ENCODE measurements at places on chromosomes 3 and 15.

DNA sequence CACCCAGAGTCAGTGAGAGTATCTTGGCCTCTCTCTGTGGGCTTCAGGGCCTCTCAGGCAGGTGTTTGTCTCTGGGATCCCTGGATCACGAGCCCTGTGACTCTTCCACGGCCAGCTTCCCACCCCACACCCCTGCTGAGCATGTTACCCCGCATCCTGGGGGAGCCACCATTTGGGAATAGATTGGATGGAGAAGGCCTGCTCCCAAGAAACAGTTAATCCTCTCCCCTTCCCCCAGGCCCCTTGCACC lies 15.5 kb upstream of the SRP14 start:
- DNase-seq: no peak

DNA sequence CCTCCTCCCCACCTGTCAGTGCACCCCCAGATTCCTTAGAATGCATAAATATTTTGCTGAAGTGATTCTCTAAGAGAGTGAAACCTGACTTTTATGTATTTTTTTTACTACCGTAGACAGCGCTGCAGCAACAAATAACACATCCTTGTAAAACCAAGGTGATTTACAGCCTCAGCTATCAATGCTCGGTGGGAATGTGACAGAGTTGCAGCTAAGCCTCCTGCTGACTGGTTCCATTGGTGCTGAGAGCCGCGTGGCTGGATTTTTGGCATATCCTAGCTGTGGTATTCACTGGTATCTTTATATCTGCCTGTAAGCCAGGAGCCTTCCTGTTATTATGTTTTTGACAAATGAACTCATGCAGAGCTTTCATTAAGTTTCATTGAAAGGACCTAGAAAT lies 11.0 kb downstream of the FGD5 start:
- DNase-seq: no peak

DNA sequence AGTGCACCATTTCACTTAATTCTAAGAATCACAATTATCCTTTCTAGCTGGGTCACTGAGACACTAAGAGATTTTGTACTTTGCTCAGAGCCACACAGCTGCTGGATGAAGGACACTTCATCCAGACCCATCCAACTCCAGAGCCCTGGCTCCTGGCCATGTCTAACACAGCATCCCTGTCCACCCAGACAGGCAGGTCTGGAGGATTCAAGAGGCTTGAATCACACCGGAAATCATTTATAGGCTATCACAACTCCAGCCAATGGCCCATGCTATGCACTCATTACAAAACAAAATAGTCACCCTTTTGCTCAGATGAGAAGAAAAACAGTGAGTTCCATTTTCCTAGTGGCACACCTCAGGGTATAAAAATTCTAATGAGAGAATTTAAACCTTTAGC lies 198.2 kb upstream of the LMCD1 start:
- no peak for DNase-seq

GRCh38 chr3:13404626-13405452 lies 15.3 kb downstream of the NUP210 start:
- DNase-seq: no peak

GRCh38 chr3:14170531-14171159 lies 7.8 kb downstream of the XPC start:
- no peak for DNase-seq

- no peak for DNase-seq
Observed at GRCh38 chr3:71972031-71972430, 187.1 kb upstream of the PROK2 start.

- DNase-seq: peak; percentile 67
Observed at GRCh38 chr3:3170998-3171397, 8.5 kb downstream of the CRBN start.

DNA sequence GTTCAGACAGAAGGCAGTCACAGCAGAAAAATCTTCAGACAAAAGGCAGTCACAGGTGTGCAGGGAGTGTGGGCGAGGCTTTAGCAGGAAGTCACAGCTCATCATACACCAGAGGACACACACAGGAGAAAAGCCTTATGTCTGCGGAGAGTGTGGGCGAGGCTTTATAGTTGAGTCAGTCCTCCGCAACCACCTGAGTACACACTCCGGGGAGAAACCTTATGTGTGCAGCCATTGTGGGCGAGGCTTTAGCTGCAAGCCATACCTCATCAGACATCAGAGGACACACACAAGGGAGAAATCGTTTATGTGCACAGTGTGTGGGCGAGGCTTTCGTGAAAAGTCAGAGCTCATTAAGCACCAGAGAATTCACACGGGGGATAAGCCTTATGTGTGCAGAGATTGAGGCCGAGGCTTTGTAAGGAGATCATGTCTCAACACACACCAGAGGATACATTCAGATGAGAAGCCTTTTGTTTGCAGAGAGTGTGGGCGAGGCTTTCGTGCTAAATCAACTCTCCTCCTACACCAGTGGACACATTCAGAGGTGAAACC lies 27.6 kb downstream of the ZNF589 start:
- peak; percentile 77 for DNase-seq

GRCh38 chr15:71290881-71291635 lies 175.8 kb downstream of the THSD4 start:
- no peak for DNase-seq

DNA sequence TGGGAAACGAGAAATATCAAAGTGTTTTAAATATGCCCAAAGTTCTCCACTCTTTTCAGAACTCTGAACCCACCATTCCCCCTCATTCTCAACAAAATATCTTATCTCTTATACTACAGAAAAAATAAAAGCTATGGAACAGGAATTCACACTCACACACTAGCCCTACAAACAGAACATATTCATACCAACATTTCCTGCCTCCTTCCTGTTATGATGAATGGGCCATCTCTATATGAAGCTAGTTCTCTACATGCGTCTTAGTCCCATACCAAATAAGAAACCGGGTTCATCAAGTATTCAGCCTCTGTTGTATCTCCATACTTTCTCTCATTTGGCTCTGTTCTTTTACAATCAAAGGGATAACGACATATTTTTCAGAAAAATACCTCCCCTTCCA lies 72.6 kb downstream of the PLSCR2 start:
- DNase-seq: no peak

DNA sequence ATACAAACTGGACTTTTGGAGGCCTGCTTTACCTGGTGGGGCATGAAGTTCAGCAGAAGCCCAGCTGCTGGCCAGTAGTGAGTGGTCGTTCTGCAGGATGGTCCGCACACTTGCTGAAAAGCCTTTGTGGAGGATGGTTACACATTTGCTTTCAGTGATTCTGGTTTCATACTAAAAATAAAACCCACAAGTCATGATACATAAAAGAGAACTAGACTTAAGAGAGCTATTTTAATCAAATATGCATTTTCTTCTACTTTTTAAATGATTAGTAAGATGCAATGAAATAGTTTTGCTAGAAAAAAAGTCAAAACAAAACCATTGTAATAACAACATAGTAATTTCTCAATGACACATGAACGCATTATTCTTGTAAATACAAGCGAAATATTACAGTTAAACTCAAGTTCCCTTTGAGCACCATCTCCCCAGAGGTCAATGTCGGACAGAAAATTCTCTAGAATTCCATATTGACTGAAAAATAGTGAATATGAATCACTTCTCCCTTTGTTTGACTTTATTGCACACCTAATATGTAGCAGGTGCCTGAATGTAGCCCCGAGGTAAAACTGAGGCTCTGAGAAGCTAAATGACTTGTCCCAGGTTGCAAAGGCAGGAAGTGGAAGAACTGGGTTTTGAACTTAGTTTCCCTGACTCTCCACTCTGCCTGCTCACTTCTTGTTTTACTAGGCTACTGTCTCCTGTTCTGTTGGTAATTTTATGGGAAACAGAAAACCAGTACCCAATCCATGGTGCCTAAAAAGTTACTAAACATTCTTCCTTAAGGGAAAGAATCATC lies 8.3 kb downstream of the IL5RA start:
- no peak for DNase-seq

DNA sequence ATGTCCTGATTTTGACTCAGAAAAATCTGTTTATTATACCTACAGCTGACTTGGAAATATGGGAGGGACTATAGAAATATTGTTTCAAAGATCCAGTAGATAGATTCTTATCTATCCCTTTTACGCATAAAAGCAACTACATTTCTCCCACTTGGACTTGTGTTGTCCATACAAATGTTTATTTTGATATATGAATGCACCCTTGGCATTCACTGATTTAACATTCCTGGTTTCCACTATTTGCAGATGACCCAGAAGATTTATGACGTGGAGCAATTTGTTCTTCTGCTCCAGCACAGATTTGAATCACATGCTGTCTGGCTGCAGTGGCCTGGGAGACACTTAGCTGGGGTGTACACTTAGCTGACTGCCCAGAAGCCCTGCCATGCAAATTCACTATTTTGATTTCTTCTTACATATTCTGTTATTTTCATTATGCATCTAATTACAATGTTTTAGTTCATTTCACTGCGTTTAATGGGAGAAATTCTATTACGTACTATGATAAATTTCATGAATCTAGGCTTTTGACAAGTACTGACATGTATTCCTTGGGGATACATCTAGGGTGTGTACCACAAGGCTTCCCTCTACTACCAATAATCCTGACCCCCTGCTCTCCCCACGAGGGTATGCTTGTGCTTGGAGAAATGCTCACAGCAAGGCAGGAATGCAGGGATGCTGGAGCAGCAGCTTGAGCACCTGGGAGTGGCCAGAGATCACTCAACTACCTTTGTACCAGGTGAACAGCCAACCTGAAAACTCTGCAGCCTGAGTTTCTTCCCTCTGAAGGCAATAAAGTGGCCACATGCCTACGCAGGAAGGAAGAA lies 223.6 kb upstream of the TBL1XR1 start:
- no peak for DNase-seq

- DNase-seq: no peak
Observed at GRCh38 chr3:101720851-101721840, 3.3 kb upstream of the CEP97 start.

- DNase-seq: no peak
Observed at GRCh38 chr3:25589783-25590258, 74.9 kb downstream of the TOP2B start.

GRCh38 chr3:187288131-187288854 lies 3.2 kb downstream of the MASP1 start:
- no peak for DNase-seq

GRCh38 chr3:108849075-108849474 lies 26.5 kb downstream of the TRAT1 start:
- DNase-seq: no peak

GRCh38 chr3:18866899-18867298 lies 281.4 kb upstream of the KCNH8 start:
- no peak for DNase-seq

GRCh38 chr3:18649666-18650363 lies 224.7 kb upstream of the SATB1 start:
- DNase-seq: peak; percentile 29

- no peak for DNase-seq
Observed at GRCh38 chr3:28745916-28746617, 397.4 kb upstream of the AZI2 start.

- no peak for DNase-seq
Observed at GRCh38 chr3:37852097-37852496, 9.6 kb upstream of the CTDSPL start.

DNA sequence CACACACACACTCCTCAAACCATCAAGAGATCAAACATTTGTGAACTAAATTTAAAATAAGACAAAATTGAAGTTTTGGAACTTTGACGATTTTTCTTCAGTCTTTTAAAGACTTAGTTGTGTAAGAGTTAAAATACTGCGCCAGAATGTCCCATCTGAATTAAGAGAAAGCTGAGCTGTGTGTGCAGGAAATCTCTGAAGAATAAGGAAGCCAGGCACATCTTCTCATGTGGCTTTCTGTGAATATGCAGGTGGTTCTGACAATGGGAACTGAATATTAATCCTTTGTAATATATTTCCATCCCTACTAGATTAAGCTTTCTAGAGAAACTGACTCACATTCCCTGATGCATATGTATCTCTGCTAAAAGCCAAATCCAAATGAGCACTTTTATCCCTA lies 60.1 kb upstream of the ICE2 start:
- no peak for DNase-seq

DNA sequence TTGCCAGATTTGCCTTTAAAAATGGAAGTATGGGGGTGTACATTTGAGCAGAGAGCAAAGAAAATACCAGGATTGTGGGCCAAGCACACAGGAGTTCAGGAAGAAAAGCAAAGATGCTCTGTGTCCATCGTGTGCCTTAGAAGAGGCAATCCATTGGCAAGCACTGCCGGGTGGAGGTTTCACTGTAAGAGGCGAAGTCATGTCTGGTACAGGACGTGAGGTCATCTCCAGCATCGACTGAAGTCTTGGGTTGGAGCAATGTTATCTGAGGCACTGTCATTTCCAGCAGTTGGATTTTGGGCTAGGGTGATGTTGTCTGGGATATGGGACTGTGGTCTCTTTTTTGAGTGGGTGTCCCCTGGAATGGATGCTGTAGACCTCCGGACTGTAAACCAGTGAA lies 4.8 kb upstream of the RGMA start:
- no peak for DNase-seq

- DNase-seq: peak; percentile 75
Observed at GRCh38 chr15:57561041-57561711, 30.5 kb upstream of the MYZAP start.
